Stimulated activated CD4-positive, alpha-beta T cell treated with anti-CD3 and anti-CD28 coated beads, Interleukin-1b, Interleukin-23, amount 100 ng/mL, for 1 hour (primary cell): ENCODE measurements at places on chromosomes 3 and 15.

- no peak for DNase-seq
Observed at GRCh38 chr15:52540374-52541012, 11.8 kb upstream of the MYO5A start.

GRCh38 chr15:57552678-57553334 lies 38.9 kb upstream of the MYZAP start:
- DNase-seq, result no peak

- no peak for DNase-seq
Observed at GRCh38 chr3:61858054-61858453, 296.7 kb downstream of the PTPRG start.

GRCh38 chr3:64444490-64445108 lies 219.3 kb upstream of the PRICKLE2 start:
- no peak for DNase-seq

- DNase-seq, result no peak
Observed at GRCh38 chr15:83289160-83289559, 4.7 kb upstream of the BNC1 start.

DNA sequence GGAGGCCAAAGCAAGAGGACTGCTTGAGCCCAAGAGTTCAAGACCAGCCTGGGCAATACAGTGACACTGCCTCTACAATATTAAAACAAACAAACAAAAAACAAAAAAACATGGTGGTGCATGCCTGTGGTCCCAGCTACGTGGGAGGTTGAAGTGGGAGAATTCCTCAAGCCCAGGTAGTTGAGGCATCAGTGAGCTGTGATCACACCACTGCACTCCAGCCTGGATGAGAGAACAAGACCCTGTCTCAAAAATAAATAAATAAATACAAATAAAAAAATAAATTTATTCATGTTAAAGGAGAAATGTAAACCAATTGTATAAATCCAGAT lies 200.6 kb downstream of the BCHE start:
- no peak for DNase-seq

DNA sequence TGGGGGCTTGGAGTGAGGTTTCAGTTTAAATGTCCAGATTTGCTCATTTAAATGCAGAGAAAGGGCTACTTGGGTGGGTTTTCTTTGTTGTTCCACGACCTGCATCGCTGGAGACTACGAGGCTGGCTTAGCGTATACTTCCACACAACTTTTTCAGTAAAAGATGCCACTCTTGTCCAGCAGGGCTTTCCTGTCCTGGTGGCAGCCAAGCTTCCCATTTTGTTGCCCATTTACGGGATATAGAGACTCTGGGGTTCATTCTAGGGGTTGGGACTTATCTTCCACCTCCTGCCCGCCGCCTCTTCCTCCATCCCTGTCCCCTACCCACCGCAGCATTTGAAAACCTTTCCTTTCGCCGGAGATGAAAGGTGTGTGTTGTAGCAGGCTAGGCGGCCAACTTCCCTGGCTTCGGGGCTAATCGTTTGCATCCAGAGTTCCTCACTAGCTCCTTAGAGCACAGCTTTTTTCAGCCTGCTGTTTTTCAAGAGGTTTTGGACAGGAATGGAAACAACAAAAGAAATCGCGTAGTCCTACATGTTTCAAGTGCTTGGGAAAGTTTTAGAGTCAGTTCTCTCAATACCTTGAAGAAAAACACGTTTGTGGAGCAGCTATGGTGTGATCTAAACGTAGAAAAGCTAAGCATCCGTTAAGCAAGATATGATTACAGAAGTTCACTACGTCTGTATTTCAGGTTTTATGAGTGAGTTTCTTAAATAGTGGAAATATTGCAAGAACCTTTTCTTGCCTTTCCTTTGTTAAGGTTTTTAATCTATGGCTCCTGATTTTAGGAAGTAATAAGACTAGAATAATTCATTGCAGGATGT lies 843 bp downstream of the CHRNA5 start:
- no peak for DNase-seq

- no peak for DNase-seq
Observed at GRCh38 chr3:30629746-30630145, 23.3 kb downstream of the TGFBR2 start.

DNA sequence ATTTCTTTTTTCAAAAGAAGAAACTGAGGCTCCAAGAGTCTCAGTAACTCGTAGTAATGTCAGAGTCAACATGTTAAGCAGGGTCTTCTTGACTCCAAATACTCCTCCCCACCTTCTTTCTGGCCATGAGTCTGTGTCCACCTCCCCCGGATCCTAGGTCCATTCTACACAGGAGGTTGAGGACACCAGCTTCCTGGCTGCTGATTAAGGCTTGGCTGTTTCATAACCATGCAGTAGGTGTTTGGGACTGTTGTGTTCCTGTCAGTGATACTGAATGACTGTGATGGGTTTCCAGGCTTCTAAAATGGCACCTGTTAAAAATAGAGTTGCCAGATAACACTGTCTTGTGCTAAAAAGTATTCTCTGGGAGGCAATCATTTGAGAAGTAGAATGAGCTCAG lies 130.8 kb upstream of the IL12A start:
- DNase-seq, result no peak
